ENCODE measurements at places on chromosomes 5 and 9.

GRCh38 chr5:130045334-130045733, 141.1 kb downstream of the CHSY3 start:
- DNase-seq = no peak

DNA sequence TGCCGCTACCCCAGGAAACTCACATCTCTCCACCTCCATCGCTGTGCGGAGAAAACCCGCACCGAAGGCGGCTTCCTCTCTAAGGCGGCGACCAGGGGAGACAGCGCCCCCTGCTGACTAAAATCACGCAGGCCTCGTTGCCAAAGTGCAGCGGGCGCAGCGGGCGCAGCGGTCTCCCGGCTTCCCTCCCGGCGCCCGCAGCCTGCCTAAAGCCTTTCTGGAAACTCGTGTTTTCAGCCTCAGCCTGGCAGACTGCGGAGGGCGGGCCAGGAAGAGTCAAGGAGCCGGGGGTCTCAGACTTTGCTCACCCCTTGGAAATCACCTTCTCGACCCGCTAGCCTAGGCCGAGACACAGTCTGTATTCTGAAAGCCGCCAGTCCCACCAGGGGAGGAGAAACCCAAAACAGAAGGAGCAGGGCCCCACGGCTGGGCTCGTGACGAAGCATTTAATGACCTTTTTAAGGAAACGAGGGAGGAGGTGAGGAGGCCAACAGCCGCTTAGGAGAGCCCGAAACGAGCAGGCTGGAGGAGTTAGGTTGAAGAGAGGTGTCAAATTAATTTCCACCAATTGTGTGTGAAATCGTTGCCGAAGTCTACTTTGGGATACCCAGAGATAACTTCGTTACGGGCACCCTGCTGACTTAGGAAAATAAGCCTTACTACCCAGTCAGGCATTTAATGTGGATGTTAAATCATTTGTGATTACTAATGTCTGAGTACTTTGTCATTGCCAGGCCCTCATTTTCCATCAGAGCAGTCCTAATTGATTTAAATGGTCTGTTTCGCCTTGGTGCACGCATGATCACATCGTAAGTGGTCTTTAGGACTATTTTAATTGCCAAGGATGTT, 7.3 kb upstream of the FOXB2 start:
- DNase-seq = peak; percentile 17

- DNase-seq = no peak
These were observed 107.3 kb upstream of the SPOCK1 start for GRCh38 chr5:137606401-137606800.

GRCh38 chr5:133754575-133755169, 142.3 kb upstream of the FSTL4 start:
- no peak for DNase-seq

DNA sequence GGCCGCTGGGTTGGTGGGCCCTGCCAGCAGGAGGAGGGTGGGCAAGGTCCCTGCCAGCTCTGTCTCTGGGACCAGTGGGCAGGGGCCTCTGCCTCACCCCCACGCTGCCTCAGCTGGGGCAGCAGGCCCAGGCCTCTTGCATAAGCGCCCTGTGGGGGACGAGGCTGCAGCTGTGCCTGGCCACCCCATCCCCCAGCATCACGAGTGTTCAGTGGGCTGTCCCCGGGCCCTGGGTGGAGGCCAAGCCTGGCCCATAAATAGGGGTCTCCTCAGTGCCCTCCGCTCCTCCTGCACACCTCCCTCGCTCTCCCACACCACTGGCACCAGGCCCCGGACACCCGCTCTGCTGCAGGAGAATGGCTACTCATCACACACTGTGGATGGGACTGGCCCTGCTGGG, at the start of gene PTGDS:
TSS of gene PTGDS (plus strand) at position 282 of the 400 bp plus-strand sequence. CDS start at position 357, 75 bp downstream.
- no peak for DNase-seq

DNA sequence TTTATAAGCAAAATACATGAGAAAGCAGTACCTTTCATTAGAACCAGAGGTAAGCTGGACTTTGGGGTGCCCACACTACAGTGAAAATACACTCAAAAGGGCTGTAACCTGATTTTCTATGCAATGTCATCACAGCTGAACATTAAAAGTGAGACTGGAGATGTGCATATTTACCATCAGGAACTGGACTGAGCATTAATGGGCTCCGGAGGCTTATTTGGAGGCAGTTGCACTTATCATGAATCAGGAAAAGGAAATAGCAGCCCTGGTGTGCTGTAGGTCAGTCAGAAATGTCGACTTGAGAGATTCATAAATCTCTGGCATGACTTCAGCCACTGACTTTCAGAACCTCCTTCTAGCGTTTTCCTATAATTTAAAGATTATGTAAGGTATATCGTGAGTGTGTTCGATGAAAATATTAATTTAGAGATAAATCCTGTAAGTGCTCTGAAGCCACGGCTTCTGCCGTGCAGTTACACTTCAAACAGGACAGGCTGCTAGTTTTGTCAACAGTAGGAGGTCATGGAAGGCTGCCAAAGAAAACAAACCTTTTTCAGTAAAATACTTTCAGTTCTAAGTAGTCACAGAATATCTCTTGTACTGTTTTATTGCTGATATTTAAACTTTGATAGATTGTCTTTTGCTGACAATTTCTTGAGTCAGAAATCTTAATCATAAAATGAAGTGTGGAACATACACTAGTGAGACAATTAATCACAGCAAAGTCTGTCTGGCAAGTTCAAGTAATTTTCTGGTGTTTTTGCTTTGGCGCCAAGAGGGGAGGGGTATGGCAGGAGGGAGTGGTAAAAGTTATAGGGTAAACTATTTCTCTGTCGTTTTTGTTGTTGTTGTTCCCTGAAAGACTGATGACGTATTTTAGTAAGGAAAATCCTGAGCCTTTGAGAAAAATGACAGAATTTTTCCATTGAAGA, 939.7 kb downstream of the NR2F1-AS1 start:
- DNase-seq = no peak

DNA sequence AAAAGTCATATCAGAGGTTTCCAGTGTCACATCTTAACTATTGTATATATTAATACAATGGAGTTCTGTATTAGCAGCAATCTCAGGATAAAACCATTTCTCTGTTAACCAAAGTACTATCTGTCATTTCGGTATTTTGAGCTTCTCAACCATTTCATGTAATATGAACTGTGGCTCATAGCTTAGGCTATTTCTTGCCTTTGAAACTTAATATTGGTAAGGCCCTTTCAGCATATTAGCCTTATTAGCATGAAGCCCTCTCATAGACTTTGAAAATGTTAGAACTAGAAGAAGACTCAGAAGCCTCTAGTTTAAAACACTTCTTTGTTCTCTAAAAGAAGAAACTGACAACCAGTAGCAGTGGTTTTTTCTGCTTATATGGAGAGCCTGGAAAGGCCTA, 731 bp downstream of the CAVIN4 start:
- DNase-seq = no peak

GRCh38 chr9:96460882-96461281, 10.9 kb downstream of the HABP4 start:
- no peak for DNase-seq

DNA sequence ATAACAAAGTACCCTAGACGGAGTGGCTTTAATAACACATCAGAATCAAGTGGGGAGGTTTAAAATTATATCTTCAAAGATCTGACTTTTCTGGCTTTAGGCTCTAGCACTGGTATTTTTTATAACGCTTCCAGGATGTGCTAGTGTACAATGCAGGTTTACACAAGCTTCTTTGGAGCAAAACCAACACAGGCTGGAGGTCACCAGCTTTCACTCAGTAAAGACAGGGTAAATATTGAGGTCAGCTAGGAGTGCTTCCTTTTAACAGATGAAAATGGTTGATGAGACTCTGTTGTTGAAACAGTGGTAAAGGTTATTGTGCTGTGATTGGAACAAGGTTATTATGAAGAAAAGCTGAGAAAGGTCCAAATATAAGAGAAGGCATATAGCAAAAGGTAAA, 414.2 kb downstream of the TAF11L14 start:
- no peak for DNase-seq

All from activated CD8-positive, alpha-beta memory T cell treated with anti-CD3 and anti-CD28 coated beads for 4 hours (primary cell).